Stomach (tissue), 19 donors: ENCODE measurements at places on chromosomes 13 and 19. TPM values are rescaled to one million over a fixed set of nuclear protein-coding genes. Genes with fewer than 3 reads are reported as not detected.

DNA sequence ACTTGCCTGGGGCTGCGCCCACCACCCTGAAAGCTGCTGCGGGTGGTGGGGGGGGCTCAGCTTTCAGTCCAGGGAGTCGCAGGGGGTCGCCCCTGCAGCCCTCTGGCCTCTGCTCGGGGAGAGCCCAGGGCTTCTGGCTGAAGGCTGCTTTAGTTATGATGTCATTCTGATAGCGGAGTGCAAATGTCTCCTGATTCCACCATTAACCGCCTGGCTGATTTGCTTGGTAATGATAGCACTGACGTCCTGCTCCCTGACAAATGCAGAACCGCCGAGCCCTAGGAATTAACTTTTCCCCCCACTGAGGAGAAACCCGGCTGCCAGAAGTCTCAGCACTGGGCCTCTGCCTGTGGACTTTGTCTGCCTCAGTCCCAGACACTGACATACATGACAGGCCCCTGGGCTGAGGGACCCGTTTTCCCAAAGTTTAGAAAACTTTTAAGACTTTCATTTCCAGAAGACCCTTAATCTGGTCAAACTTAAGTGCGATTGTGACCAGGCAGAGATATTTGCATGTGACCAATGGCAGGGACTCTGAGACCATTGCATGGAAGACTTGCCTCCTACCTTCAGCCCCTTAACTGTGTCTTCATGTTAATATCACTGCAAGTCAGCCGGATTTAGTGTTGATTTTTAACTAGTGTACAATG is 142.5 kb upstream of the ZNF536 start:
- DNase-seq = peak; percentile 72

GRCh38 chr19:54191011-54191810 is at the start of gene TSEN34:
TSEN34 (plus strand) TSS chr19:54191308; CDS start chr19:54191365, 57 bp downstream.
- DNase-seq = peak; percentile 91

Gene OR10H1
- total RNA-seq = not detected

Gene KLK15
- not detected for total RNA-seq

- DNase-seq = peak; percentile 64
Measured at GRCh38 chr19:53511933-53512374, 26.0 kb upstream of the ZNF331 start.

Gene ZSCAN1
- total RNA-seq = 0.92 TPM

- no peak for DNase-seq
Measured at GRCh38 chr13:106417467-106418110, 117.9 kb downstream of the EFNB2 start.
